ENCODE measurements at places on chromosomes 5 and 9.

GRCh38 chr5:72587661-72588308 lies 80.6 kb upstream of the ZNF366 start:
- no peak for DNase-seq

- DNase-seq, result no peak
Measured at GRCh38 chr5:97967292-97967691, 784.2 kb upstream of the RIOK2 start.

DNA sequence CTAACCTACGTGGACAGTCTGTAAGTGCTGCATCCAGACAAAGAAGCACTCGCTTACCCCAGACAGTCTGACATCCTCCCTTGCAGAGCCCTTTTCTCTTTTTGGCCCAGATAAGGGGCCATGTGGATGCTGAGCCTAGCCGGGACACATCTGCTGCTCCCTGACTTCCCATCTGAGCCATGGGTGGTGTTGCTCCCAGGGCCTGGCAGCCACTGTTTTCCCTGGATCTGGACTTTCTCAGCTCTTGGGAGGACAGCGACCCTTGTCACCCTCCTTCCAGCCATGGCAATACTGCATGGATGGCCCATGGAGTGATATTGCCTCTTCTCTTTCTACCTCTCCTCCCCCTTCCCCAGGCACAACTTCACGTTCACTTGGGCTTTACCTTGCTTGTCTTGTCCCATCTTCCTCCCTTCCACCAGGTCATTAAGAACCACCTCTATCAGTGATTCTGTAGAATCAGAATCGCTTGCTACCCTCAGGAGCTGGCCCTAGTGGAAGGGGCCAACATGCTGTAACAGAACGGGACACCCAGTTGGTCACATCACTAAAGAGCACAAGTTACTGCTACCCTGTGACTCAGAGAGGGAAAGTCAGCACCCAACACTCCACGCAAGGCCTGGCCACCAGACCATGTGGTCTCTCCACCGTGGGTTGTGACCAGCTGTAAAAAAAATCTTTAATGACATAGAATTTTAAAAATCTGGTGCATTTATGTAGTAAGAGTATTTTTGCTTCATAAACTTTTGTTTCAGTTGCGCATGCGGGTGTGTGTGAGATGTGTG lies 4.4 kb downstream of the NEURL1B start:
- DNase-seq, result no peak

DNA sequence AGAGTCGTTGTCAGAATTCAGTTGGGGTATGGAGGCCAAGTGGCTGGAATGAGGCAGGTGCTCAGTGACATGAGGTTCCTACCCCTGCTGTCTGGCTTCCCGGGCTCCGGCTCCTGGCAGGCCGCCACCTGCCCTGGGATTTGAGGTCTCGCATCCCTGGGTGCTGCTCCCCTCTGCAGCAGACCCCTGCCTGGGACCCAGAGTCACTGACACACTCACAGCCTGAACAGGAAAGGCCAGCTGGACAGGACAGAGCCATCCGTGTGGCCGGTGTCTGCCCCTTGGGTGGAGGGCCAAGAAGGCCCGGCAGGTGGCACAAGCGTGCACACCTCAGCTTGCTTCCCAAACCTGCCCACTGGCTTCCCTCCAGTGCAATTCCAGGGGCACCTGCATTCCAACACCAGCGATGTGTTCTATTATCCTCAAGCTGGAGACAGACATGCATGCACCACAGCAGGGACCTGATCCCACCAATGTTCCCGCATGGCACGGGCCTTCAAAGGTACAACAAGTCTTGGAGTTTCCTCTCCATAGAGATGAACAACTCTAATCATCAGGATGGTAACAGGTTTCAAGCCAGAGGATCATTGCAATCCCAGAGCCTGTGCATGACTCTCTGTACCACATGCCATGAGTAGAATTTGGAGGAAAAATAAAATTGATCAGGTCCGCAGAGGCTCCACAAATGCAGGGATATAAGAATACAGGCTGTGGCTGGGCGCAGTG lies 45.6 kb upstream of the RNF130 start:
- no peak for DNase-seq

Measured in GM19239 (cell line).